ENCODE measurements at places on chromosomes 3 and 15.

- DNase-seq, result no peak
Observed at GRCh38 chr3:75015280-75015679, 400.8 kb upstream of the CNTN3 start.

DNA sequence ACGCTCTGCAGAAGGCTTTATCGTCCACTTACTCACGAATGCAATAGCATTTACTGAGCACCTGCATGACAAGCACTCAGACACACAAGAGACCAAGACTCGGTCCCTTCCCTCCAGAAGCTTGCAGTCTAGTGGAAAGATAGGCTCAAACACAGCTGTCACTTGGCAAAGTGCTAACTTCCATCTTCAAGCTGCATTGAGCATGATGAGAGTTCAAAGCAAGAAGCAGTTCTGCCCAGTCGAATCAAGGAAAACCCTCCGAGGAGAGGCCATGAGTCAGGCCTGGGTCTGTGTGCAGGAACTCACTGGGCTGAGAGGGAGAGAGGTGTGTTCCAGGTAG, 51.5 kb downstream of the C3orf20 start:
- no peak for DNase-seq

DNA sequence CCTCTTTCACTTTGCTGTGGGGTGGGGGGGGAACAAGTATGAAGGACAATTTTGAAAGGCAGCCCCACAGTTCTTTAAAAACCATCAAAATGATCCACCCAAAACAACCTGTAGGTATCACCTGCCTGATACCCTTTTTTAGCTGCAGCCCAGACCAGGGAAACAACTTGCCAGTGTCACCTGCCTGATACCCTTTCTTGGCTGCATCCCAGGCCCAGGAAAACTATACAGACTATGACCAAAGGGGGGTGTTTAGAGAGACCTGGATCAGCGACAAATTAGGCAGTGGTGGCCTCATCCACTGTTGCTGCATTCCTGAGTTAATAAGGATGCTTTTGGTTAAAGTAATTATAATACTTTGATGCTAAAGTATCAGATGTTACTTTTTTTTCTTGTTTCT, 122.0 kb downstream of the VPS13C start:
- no peak for DNase-seq

DNA sequence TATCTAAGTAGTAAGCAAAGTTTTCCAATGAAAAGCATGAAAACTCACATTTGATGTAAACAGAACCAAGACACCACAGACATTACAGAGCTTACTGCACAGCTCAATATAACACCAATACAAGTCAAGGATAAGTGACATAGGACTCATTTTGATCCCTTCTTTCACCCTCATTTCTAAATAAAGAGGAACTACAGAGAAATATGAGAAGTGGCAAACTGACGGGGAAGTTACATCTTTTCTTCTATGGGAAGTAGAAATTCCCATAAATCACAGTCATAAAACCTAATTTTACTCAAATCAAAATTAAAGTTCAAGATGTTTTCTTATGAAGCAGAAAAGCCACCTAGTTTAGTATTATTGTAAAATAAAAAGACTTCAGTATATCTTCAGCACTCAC, 3.8 kb downstream of the ATG3 start:
- DNase-seq, result no peak

GRCh38 chr3:191962324-191962723, 501.4 kb downstream of the PYDC2 start:
- DNase-seq, result no peak

- no peak for DNase-seq
Observed at GRCh38 chr3:153051427-153052095, 110.5 kb upstream of the RAP2B start.

DNA sequence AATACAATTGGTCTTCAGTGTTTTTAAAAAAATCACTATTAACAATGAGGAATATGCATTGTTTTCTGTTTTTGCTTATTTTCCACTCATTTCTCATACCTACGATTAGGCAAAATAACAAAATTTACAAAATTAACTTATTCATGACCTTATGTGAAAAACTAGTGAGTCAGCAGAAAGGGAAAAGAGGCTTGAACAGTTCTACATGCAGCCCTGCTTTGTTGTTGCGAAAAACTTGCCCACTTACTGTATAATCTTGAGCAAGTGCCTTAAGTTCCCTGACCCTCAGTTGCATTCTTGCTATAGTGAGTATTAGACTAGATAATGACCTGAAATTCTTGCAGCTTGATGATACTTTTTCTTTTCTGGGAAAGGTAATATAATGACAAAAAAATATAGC, 551.1 kb upstream of the BCHE start:
- no peak for DNase-seq

- DNase-seq, result no peak
Observed at GRCh38 chr3:59286791-59287531, 237.1 kb upstream of the CFAP20DC start.

- DNase-seq, result no peak
Observed at GRCh38 chr3:134849561-134849960, 54.5 kb downstream of the EPHB1 start.

- DNase-seq, result no peak
Observed at GRCh38 chr3:188914552-188914951, 257.2 kb upstream of the TPRG1 start.

GRCh38 chr3:128734523-128735189, 8.7 kb downstream of the RAB7A start:
- no peak for DNase-seq

GRCh38 chr15:62324382-62324781, 159.3 kb upstream of the C2CD4B start:
- no peak for DNase-seq

GRCh38 chr3:52650439-52650838, 35.3 kb downstream of the PBRM1 start:
- no peak for DNase-seq

DNA sequence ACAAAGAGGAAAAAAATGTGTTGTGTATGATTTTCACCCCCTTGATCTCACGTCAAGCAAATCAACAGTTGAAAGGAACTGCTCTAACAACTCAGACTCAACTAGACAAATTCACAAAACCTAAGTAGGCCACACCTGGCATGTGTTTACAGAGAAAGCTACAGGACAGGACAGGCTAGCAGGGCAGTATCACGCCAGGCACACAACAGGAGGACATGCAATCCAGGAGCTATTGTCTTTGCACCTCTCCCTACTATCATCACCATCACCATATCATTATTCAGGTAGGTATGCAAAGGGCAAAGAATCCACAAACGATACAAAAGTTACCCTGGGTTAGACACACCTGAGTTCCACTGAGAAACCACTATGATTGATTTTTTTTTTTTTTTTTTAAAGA, 86.4 kb downstream of the TBL1XR1 start:
- no peak for DNase-seq

GRCh38 chr3:36380221-36381031, at the start of gene STAC:
Gene STAC, plus strand, starts transcription at chr3:36380504. Its CDS starts 140 bp downstream, at chr3:36380644.
- DNase-seq, result no peak

- no peak for DNase-seq
Observed at GRCh38 chr3:142850395-142851023, 38.4 kb downstream of the PCOLCE2 start.
